ENCODE measurements at places on chromosomes 7 and 10.

DNA sequence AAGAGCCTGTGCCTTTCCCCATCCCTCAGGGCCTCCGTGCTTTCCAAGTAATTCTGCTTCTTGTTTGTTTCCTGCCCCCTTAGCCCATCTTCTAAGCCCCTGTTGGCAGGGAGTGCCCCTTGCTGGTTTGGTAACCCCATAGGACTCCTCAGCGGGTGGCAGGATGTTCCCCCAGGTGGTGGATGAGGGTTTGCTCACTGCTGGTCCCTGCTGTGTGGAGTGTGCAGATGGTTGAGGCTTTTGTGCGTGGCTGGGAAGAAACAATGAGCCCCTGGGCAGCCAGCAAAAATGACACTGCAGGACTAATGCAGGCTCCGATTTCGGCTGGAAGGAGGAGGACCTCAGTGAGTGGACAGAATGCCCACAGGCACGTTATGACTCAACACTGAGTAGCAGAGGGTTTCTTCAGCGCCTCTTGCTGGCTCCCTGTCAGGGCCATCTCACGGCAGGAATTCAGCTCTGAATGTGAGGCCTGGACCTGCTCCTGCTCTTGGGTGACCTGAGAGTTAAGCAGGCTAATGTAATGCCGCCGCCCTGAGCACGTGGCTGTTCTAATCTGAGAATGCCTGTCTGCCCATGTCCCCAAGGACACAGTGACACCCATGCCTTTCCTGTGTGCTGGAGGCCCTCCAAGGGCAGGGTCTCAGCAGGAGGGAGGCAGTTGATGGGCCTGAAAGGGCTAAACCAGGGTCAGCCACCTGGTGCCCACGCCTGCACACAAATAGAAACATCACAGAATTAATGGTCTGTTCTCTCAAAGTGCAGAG is 16.6 kb downstream of the BAG3 start:
- DNase-seq, result no peak

GRCh38 chr7:105032553-105033214 is 18.7 kb downstream of the KMT2E start:
- no peak for DNase-seq

- DNase-seq, result no peak
Observed at GRCh38 chr10:77501152-77501845, 136.3 kb downstream of the KCNMA1 start.

DNA sequence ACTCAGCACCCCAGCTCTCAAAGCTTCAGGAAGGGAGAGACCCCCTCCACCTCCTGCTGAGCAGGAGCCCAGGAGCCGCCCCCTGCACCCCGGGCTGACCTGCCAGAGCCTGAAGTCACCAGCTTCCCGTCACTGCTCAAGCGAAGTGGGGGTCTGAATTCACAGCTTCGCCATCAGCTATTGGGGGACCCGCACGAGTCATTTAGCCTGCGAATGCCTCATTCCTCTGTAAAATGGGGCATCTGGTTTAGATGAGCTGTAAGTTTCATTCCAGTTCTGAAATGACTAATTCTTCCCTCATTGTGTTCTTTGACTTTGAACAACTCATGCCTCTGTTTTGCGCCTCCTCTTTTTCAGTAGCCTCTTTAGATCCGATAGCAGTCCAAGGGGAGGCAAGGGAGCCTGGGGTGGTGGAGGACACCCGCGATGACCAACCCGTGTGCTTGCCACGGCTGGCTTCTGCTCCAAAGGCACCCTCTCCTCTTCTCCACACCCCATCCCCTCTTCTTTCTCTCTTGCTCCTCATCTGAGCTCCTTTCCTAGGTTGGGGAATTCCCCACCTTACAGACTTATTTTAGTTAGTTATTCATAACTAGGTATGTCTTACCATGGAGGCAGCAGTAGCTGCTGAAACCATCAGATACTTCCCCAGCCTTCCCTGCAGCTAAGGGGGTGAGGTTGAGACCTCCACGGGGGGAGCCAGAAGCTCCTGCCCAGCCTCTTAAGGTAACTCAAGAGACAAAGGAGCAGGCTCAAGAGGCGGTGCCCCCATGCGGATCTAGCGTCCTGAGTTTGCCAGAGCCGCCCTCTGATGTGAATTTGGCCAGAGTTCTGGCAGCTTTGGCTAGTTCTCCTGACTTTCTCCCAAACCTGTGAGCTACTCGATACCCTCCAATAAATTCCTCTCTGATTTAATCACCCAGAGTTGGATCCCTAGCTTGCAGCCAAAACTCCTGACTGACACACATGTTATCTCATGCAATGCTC is 47.7 kb downstream of the RBM17 start:
- no peak for DNase-seq

DNA sequence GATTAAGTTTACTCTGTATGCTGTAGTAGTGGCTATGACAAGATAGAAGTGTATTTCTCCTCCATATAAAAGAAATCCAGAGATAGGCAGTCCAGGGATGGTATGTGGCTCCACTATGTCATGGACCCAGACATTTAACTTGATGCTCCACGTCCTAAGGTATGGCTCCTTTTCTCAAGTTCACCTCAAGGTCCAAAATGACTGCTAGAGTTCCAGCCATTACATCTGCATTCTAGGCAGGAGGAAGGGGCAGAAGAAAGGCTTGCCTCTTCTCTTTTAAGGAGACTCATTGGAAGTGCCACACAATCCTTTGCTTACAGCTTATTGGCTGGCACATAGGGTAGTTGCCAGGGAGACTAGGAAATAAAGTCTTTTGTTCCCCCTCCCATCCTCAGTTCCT is 27.7 kb upstream of the ATXN7L1 start:
- DNase-seq, result no peak

DNA sequence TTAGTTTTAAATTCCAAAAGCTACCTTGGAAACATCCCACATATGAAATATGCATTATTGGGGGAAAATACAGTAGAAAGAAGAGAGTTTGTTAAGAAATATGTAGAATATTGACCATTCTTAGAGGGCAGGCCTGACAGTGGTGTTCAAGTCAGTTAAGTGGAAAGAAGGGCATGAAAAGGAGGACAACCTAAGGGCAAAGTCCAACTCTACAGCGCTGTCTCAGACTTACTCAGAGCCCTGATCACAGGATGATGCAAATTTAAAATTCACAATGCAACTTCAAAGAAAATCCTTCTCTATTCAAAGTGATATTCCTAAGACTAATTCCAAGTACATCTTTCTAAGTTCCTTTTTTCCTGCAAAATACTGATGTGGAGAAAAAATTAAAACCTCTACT is 139.1 kb upstream of the LRRTM3 start:
- DNase-seq, result no peak

DNA sequence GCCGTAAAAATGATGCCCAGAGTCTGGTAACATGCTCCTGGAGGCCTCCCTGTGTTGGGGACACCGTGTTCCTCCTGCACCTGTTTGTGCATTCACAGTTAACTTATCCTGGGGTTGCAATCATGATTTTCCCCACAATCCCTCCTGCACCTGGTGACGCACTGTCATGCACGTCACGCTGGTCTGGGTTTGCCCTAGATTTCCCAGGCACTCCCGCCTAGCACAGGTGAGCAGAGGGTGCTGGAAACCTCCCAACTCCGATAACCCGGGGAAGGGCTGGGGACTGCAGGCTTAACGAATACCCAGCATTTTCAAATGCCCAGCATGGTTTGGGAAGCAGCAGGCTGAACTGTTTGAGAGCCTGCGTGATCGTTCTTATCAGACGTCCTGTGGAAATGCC is 427.1 kb downstream of the TCERG1L start:
- DNase-seq, result no peak

DNA sequence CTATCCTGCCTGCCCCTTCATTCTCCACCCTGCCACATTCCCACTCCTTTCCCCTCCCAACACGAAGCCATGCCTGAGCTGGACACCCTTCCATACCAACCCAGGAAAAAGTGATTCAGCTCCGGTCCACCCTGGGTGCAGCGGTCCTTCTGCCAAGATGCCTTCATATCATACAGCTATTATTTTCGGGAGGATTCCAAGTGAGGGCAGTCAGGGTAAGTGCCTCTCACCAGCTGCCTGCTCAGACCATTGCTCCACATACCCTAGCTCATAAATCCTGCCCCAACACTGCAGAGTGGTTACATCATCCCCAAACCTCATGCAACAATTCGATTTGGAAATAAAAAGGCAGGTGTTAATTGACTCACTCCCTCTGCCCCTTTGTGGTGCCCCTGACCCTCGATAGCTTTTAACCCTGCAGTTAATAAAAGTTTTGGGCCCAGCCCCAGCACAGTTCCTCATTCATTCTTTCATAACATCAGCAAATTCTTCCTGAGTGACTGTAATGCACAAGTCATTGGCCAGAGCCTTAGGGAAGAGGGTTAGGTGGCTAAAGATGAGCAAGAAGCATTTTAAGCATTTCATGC is 42.6 kb downstream of the ZNF503 start:
- no peak for DNase-seq

GRCh38 chr10:102354451-102354850 is 41.1 kb upstream of the NFKB2 start:
- DNase-seq, result no peak

DNA sequence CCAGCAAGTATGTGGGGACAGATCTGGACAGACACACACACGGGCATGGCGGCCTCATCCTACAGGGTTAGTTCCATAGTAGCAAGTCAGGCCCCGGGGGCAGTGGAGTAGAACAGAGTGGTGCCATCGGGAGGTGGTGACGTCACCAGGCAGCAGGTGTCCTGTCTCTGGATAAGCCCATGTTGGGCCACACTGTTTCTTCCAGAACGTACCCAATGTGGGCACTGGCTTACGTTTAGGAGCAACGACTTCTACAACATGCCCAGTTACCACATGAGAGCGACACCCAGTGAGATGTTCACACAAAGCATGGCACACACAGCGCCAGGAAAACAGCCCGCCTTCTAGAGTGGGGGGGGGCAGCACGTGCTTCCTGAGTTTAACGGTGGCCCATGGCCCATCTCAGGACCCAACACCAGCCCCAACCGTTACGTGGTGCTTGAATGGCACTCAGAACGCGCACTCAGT is 67.8 kb downstream of the CTBP2 start:
- no peak for DNase-seq

Measured in hematopoietic multipotent progenitor cell treated with erythropoietin and hydrocortisone succinate and interleukin-3 and kit ligand, for 15 days (in vitro differentiated cells).